Myometrial cell (primary cell): ENCODE measurements at places on chromosomes 13 and 19. TPM values are rescaled to one million over a fixed set of nuclear protein-coding genes. Genes with fewer than 3 reads are reported as not detected.

PRSS57 gene
- not detected in 2 replicates for total RNA-seq

KIR2DL1 gene
- total RNA-seq: not detected in 2 replicates

ZGLP1 gene
- 0.53 and 0.58 TPM in 2 replicates for total RNA-seq

AMH gene
- total RNA-seq: 0.18 TPM in 1 of 2 replicates, not detected in the other

NKPD1 gene
- under 0.01 TPM in 1 of 2 replicates, not detected in the other for total RNA-seq

GRK1 gene
- total RNA-seq: not detected in 2 replicates

C5AR1 gene
- total RNA-seq: not detected in 2 replicates

INAFM1 gene
- total RNA-seq: 7.8 and 10.1 TPM in 2 replicates

RTBDN gene
- not detected in 2 replicates for total RNA-seq

ZNF610 gene
- total RNA-seq: 1.2 and 2.9 TPM in 2 replicates

MBD3L2B gene
- not detected in 2 replicates for total RNA-seq

CEACAM20 gene
- not detected in 2 replicates for total RNA-seq

NXNL1 gene
- not detected in 2 replicates for total RNA-seq

MYDGF gene
- total RNA-seq: 254 and 310 TPM in 2 replicates
